ENCODE measurements at places on chromosomes 11 and 22.

DNA sequence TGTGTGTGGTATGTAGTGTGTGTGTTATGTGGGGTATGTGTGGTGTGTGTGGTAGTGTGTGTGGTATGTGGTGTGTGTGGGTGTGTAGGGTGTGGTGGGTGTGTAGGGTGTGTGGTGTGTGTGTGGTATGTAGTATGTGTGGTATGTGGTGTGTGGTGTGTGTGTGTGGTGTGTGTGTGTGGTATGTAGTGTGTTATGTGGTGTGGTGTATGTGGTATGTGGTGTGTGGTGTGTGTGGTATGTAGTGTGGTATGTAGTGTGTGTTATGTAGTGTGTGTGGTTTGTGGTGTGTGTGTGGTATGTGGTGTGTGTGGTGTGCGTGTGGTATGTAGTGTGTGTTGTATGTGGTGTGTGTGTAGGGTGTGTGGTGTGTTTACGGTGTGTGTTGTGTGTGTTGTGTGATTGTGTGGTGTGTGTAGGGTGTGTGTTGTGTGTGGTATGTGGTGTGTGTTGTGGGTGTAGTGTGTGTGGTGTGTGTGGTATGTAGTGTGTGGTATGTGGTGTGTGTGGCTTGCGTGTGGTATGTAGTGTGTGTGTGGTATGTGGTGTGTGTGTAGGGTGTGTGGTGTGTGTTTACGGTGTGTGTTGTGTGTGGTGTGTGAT lies 4.2 kb upstream of the PPP6R2 start:
- DNase-seq: no peak

GRCh38 chr11:37504060-37504611 lies 906.1 kb upstream of the RAG2 start:
- DNase-seq: no peak

- no peak for DNase-seq
These were observed 249.3 kb downstream of the CASP12 start for GRCh38 chr11:104649002-104649401.

- DNase-seq: no peak
These were observed at the start of the genes BSCL2 and GNG3 for GRCh38 chr11:62707277-62707861. TSS of gene BSCL2 (minus strand) at chr11:62707424. CDS start at chr11:62707195, 229 bp downstream. TSS of gene GNG3 (plus strand) at chr11:62707676. CDS start at chr11:62708296, 620 bp downstream.

- no peak for DNase-seq
These were observed 50.5 kb upstream of the WNT7B start for GRCh38 chr22:46027211-46028105.

DNA sequence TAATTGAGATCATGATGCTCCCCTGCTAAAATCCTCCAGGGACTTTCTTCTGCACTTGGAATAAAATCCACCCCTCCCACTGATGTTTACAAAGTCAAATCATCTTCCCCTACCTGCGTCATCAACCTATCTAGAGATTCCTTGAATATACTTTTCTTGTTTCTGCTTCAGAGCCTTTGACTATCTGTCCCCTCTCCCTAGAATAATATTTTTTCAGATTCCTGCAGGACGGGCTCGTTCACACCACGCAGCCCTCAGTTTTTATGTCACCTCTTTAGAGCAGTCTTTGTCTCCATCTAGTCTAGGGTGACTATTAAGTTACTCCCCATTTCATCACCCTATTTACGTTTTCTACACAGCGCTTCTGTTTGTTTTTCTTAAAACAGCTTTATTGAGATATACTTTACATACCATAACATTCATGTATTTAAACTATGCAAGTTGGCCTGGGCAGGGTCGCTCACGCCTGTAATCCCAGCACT lies 94.8 kb upstream of the SESN3 start:
- no peak for DNase-seq

DNA sequence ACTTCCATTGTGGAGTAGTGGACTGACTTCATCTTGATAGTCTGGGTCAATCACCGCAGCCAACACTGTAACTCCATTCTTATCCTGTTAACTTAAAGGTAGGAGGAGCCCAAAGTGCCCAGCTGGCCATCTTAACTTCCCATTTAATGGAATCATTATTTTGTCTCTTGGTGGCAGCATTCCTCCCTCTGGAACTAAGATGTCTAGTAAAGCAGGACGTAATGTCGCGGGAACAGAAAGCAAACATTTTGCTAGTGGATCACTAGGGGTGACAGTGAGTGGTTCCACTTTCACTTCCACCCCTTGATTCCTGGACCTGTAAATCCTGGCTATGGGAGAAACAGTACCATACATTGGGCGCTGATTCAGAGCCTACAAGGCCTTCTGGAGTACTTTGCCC lies 71.4 kb downstream of the GAB4 start:
- no peak for DNase-seq

- no peak for DNase-seq
These were observed 29.9 kb downstream of the IL10RA start for GRCh38 chr11:118016104-118016503.

DNA sequence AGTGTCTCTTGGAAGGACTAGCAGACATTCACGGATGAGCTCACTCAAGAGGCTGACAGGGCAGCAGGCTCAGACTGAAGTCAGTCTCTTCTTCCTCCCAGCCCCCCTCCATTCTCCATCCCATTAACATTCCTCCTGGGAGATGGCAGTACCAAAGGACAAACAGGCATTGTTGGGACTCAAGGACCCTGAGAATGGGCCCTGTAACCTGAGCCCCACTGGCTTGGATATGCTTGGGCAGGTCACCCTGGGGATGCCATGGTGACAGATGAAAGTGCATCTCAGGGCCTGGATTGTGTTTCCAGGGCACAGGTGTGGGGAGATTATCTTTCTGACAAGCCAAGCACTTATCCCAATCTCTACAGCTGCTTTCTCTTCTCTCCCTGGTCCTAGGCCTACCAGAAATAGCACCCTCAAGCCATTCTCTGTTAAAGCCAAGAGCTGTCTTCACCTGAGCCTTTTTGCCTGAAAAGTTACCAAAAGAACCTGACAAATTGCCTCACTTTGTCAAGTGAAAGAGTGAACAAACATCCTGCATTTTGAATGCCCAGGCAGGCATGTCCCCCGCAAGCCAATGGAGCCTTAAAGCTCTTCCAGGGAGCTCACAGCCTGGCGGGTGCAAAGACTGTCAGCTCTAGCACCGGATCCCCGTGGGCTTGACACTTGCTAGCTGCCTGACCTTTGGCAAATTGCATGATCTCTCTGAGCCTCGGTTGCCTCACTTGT lies 366.0 kb upstream of the NARS2 start:
- DNase-seq: no peak

- no peak for DNase-seq
These were observed 21.8 kb upstream of the TMEM86A start for GRCh38 chr11:18676803-18677202.

- DNase-seq: no peak
These were observed 3.9 kb downstream of the CNIH2 start for GRCh38 chr11:66281776-66282467.

DNA sequence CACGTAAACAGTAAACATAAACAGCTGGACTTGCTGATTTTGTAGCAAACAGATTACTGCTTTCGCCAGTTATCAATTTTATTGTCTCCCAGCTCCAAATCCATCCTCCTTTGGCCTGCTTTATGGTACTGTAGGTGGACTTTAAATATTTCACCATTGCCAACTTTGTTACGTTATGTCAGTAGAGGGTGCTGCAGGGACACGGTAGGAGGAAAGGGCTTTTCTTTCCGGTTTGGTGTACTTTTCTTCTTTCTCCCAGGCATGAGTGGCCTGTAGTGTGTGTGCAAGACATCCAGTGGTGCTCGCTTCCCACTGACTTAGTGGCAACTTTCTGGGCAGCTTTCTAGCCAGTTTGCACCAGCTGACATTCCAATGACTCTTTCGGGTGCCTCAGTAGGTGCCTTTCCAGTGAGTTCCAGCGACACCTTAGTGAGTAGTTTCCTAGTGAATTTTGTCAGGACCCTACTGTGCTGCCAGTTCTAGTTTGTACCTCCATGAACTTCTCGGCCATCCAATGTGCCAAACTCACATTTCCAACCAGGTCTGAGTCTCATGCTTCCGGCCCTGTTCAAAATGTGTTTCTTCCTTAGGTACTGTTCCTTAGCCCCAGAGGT lies 267.6 kb upstream of the TENM4 start:
- DNase-seq: no peak

DNA sequence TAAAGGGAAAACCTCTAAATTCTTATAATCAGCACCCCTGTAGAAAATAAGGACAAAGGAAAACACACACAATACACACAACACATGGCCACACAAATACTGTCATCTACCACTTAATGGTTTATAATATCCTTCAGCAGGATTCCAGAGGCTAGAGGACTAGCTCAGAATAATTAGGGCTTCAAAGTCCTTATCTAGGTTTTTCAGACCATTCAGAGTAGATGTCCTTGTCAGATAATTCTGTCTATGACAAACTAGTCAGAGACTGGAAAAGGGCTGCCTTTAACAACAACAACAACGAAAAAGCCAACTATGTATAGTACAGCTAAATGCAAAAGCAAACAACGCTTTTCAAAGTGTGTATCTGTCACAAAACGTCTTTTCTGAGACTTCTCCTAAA lies 456.5 kb upstream of the CNTN5 start:
- DNase-seq: no peak

DNA sequence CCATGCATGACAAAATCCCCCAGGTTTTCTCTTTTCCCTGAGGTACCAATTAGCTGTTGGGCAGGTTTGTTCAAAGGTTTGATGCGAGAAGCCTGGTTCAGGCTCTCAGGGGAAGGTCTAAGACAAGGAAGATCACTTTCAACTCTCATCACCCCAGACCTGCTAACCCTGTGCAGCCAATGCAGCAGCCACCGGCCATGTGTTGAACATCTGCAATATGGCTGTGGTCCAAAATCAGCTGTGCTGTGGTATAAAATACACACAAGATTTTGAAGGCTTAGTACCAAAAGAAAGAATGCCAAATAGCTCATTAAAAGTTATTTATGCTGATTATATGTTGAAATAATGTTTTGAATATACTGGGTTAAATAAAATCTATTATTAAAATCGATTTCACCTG lies 58.5 kb downstream of the SMCO4 start:
- DNase-seq: no peak

DNA sequence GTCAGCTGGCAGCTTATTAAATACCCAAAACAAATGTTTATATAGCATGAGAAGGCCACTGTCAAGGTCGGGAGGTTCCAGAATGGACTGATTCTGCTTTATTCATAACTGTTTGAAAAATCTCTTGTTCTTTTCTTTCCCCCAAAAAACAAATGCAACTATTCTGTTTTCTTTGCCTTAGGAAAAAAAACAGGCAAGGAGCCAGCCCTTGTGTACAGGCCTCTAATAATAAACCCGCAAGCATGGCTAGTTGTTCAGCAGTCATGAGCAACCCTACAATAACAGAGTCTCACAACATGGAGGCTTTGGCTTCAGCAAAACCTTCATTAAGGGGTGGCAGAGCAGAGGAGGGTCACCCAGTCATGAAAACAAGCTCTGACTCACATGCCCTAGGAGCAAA lies 191.7 kb downstream of the KIRREL3 start:
- DNase-seq: no peak

GRCh38 chr11:65204646-65205601 lies 23.2 kb downstream of the CAPN1 start:
- peak; percentile 46 for DNase-seq

- DNase-seq: no peak
These were observed 54.9 kb downstream of the SVIP start for GRCh38 chr11:22774716-22775115.

DNA sequence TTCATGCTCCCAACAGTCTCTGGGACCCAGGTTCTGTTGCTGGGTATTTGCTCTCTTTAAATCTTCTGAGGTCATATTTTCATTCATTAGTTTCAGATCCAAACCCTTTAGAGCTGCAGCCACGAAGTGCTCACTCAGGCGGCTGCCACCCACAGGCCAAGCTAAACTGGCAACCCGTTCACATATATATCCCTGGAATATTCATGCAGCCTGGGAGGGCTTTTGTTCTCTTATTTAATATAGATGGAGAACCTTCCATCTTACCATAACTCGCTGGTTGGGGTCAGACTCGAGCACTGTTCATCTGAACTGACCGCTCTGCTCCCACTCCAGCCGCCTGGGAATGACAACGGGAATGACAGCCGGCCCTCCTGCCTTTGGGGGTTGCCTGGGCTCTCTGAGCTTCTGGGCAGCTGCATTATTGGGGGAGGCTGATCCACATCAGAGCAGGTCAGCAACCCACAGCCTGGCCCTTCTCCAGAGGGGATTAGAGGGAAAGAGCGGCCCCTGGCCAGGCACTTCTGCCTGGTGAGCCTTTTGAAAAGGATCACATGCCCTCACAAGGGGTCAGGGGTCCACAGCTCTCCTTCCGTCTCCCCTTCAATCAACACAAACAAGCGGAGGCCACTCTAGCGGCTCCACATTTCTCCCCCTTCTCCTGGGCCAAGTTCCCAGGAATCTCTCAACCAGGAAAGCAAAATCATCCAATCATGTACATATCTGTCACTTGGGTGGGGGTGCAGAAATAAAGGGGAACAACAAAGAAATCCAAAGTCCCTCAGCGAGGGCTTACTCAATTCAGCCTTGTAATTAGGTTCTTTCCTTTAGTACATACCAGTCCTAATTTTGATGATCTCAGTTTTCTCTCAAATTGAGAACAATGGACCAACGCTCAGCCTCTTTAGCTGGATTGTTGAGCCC lies 11.8 kb downstream of the TMEM184B start:
- DNase-seq: no peak

DNA sequence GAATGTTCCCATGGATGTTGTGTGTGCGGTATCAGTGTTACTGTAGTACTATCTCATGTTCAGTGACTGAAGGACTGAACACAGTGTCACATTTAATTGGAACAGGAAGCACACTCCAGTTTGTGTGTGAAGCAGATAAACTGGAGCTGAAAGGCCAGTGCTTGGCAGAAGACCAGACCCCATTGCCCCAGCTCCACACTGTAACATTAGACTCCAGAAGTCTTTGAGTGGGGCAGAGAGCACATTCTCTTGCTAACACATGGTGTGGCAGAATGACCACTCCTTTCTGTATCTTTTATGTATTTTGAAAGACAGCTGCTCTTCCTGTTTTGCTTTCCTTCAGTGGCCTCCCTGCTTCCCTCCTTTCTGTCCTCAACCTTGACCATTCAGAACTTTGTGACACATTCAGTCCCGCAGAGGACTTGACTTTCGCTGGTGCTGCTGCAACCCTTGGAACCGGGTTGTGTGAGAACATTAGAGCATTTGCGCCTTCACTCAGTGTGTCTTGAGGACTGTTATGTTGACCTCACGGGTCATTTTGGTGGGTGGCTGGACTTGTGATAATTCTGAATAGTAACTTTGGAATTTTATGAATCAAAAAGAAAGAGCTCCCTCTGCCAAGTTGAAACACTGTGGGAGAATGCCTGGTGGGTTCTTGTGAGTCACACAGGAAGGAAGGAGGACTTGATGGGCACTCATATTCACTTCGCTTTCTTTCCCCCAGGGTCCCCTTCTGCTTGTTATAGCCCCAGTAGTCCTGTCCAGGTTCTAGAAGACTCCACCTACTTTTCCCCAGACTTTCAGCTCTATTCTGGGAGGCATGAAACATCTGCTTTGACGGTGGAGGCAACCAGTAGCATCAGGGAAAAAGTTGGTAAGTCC lies 26.4 kb downstream of the AMOTL1 start:
- no peak for DNase-seq

GRCh38 chr11:32353884-32354283 lies 81.5 kb downstream of the WT1 start:
- DNase-seq: no peak

Measured in CD4-positive, alpha-beta T cell treated with Interleukin-17A for 1 hour (primary cell).